ENCODE measurements at places on chromosomes 16 and 17.

GRCh38 chr17:29593591-29594518 lies 923 bp downstream of the ANKRD13B start:
- DNase-seq = no peak

GRCh38 chr17:80891397-80892018 lies 100.1 kb upstream of the CHMP6 start:
- DNase-seq = peak; percentile 44

GRCh38 chr16:27235055-27235937 lies 32.0 kb downstream of the KDM8 start:
- DNase-seq = peak; percentile 87

DNA sequence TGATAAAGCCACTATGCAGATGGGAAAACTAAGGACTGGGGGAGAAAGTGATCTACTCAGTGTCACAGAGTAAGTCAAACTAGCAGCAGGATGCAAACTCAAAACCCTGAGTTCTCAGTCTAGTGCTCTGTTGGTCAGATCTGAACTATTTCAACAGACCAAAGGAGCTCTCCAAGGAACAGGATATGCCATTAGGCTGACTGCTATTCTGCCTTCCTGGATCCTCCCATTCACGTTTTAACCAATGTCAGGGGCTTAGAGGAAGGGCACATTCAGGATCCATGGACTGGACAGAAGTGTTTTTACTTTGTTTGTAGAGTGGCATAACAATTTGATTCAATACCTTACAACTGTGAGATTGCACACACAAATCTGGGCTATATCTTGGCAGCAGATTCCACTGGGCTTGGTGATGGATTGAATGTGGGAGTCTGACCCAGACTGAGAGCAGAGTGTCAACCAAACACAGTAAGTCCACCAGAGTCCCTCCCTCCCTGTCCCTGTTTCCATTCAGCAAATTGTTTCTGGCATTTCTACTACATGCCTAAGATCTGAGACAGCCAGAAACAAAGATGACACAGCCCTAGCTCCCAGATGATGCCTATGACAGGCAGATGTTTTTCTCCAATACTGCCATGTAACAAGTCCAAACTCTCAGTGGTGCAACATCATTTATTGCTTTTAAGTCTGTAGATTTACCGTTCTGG lies 337.8 kb upstream of the CDH5 start:
- no peak for DNase-seq

DNA sequence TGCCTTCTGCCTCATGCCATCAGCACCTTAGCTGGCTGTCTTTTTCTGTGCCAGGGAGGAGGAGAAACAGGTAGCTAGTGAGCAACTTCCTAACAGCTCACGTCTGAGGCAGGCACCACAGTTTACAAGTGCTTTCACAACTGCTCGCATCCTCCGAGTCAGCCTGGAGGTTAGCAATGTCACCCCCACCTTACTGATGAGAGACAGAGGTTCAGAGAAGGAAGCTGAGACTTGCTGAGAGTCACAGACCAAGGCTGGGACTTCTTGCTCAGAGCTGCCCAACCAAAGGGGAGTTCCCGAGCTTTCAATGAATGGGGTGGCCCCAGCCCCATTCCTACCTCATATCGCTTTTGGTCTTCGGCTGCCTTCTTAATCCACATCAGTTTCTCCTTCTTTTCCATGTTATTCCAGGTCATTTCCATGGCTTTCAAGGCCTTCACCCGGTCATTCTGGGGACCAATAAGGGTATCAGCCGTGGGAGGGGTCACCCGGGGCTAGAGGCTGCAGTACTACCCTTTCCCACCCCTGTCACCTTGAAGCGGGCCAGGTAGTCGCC lies 9.6 kb downstream of the UBTF start:
- DNase-seq = no peak

DNA sequence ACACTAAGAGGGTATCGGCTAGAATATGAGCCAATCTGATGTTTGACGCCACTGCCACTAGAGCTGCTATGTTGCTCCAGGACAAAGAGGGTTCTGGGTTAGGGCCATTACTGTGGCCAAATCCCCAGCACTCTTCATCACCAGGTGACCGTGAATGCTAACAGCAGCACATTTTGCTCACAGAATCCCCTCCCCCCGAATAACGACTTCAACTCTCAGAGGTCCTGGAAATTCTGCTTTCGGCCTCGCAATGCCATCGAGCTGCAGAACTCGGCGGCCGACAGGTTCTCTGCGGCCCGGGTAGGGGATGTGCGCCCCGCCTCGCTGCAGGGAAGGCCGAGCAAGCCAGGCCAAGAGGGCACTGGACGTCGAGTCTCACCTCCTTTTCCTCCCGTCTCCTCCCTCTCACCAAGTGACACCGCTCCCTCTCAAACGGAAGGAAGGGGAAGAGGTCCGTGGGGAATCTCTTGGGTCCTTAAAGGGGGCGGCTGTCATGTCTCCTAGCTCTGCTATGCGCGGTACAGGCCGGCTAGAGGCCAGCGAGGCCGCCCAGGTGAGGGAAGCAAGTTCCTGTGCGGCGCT lies 31.9 kb downstream of the CDK5R1 start:
- no peak for DNase-seq

Data from CD4-positive, alpha-beta T cell treated with Interferon gamma for 1 hour (primary cell).